Kidney epithelial cell (primary cell): ENCODE measurements at places on chromosomes 13 and 19. TPM values are rescaled to one million over a fixed set of nuclear protein-coding genes. Genes with fewer than 3 reads are reported as not detected.

Gene ZNF345
- total RNA-seq: 2.3 and 3.1 TPM in 2 replicates

GRCh38 chr19:51020988-51021651 lies 1.6 kb upstream of the KLK10 start:
- DNase-seq: no peak

Gene NOTCH3
- 32.8 and 34.0 TPM in 2 replicates for total RNA-seq

DNA sequence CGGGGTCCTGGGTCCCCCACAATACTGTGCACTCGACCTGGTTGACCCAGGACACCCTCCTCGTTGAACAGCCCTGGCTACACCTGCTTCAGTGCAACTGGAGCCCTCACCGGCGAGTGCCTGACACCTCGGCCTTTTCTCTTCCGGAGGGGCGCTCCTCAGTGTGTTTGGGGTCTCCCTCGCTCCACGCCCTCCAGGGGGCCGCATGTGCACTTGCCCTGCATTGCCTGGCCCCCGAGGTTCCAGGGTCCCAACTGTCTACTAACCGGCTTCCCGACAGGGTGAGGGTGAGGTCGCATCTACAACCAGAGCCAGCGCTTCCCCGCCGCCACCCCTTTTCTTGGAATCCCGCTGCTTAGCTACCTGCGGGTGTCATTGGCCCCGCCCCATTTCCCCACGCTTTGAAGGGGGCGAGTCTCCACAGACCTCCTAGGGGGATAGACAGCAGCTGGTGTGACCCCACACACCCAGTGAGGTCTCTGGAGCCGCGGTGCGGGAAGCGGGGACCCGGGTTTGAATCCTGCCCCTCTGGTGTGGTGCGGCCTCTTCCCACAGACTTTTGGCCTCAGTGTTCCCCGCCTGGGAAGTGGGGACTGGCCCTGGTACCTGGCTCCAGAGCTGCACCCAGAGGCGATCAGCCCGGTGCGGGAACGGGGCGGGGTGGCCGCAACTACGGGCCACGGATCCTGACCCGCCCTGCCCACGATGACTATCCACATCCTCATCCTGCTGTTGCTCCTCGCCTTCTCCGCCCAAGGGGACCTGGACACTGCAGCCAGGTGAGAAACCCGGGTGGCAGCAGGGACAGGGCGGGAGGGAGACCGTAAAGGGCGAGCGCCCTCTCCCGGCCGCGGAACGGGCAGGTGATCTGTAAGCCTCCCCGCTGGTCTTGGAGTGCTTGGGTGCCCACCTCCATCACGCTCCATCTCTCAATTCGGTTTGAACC lies at the start of gene ADM5:
Gene ADM5 (plus strand): TSS at position 462 of the 946 bp plus-strand sequence. CDS start 244 bp downstream, at position 706.
- no peak for DNase-seq

GRCh38 chr19:43700395-43701000 lies 15.4 kb upstream of the IRGC start:
- DNase-seq: no peak

Gene MYO1F
- total RNA-seq: 0.08 and 0.21 TPM in 2 replicates

- no peak for DNase-seq
Measured at GRCh38 chr19:33755099-33756035, 41.3 kb upstream of the KCTD15 start.

- no peak for DNase-seq
Measured at GRCh38 chr13:27965343-27965739, 3.8 kb downstream of the CDX2 start.

DNA sequence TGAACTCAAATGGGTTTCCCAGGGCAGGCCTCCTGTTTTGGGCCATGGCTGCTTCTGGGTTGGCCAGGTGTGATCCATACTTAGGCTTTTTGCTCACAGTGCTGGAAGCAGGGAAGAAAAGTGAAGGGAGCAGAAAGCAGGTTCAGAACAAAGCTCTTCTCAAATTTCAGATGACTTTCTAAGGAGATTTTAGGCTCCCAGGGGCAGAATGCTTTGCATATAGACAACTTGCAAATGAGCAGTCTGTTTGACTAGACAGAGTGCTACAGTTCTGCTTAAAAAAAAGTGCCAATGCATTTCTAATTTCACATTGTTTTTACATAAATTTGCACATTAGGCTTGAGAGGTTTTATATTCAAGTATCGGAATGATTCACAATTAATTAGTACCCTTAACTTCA lies 2.6 kb upstream of the SLC10A2 start:
- no peak for DNase-seq

DNA sequence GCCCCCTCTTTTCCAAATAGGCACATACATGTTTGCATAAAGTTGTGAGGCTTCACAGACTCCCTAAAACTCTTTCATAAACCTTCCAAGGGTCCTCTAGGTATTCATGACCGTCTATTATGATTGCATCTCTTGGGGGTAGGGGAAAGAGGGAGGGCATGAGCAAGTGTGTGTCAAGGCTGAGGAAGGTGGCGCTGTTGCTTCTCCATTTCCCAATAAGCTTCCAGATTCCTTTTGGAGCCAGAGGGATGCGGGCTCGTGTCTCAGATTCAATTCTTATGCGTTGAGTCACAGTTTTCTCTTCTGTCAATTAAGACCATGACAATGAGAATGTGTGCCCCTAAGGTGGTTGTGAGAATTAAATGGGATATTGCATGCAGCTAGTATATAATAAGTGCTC lies 51.0 kb upstream of the CYP2A7 start:
- no peak for DNase-seq

GRCh38 chr13:111115965-111116521 lies 933 bp downstream of the ARHGEF7 start:
- DNase-seq: no peak

- no peak for DNase-seq
Measured at GRCh38 chr19:17376935-17377600, at the start of gene PLVAP. Gene PLVAP (minus strand): TSS chr19:17377342. CDS start chr19:17377288, 54 bp downstream.

Gene CUL4A
- total RNA-seq: 90.4 and 96.0 TPM in 2 replicates

Gene HSH2D
- total RNA-seq: 0.46 and 1.8 TPM in 2 replicates

DNA sequence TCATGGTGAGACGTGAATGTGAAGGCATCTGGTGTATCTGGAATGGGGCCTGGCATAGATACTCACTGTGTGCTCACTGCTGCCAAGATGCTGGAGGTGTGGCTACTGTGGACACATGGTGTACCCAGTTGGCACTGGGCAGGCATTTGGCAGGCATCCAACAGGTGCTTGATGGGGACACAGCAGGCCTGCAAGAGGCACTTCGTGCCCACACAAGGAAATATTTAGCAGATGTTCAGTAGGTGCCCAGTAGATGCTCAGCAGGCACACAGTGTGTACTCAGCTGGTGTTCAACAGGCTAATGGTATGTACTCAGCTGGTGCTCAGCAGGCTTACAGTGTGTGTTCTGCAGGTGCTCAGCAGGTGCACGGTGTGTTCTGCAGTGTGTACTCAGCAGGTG lies 14.2 kb downstream of the CRTC1 start:
- DNase-seq: no peak

DNA sequence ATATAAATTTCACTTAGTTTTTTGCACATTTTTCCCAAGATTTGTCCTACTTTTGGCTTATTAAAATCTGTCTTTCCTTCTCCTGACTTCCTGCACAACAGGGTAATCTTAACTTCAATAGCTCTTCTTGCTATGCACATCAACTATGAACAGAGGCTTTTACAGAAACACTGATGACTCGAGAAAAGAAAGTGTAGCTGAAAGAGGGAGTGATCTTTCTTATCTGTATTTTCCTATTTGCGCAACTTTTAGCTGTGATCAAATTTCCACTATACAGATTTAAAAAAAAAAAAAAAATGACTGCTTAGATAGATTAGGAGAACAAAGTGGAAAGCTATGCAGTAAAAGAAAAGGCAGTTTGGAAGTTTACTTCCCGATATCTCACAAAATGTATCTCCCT lies 406.9 kb downstream of the LIG4 start:
- no peak for DNase-seq

- DNase-seq: no peak
Measured at GRCh38 chr13:30846866-30847265, 59.2 kb upstream of the MEDAG start.

DNA sequence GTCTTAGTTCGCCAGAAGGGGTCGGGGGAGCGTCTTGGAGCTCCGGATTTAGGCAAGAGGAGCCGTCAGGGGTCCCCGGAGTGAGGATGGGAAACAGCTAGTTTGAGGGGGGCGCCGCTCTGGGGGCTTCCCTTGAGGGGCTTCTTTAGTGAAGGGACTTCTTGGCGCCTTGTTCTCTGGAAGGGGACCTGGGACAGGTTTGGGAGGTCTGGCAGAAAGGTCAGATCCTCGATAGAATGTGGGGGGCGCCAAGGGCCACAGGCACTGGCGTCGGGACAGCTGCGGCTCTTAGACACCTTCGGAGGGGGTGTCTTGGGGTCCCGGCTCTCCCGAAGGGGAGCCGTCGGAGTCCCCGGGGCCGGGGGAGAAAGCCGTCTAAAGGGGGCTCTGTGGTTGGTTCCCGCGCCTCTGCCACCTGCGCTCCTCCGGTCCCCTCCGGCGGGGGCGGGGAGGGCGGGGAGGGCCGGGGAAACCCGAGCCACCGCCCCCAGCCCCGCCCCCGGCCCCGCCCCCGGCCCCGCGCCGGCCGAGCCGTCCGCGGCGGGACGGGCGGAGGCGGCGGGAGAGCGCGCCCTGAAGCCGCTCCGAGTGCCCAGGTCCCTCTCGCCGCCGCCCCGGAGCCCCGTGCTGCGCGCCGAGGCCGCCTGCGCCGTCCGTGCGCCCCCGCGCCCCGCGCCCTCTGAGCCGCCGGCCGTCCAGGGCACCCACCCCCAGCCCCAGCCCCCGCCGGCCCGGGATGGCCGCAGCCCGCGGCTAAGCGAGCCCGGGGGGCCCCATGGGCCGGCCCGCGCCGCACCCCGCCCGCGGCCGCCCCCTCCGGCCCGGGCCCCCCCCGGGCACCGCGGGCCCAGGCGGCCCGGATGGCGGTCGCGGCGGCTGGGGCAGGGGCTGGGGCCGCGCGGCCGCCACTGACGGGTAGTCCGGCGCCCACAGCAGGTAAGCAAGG lies at the start of gene NRTN:
Gene NRTN (plus strand): TSS at position 552 of the 946 bp plus-strand sequence. CDS start 19,099 bp downstream, outside the sequence.
- no peak for DNase-seq

GRCh38 chr19:19487950-19488874 lies 27.1 kb downstream of the TSSK6 start:
- DNase-seq: no peak
